ENCODE measurements at places on chromosomes 6 and 20.

- DNase-seq: no peak
These were observed 155.0 kb upstream of the HTR1E start for GRCh38 chr6:86782328-86782727.

GRCh38 chr6:166851426-166851825, 104.9 kb downstream of the RNASET2 start:
- DNase-seq: no peak

DNA sequence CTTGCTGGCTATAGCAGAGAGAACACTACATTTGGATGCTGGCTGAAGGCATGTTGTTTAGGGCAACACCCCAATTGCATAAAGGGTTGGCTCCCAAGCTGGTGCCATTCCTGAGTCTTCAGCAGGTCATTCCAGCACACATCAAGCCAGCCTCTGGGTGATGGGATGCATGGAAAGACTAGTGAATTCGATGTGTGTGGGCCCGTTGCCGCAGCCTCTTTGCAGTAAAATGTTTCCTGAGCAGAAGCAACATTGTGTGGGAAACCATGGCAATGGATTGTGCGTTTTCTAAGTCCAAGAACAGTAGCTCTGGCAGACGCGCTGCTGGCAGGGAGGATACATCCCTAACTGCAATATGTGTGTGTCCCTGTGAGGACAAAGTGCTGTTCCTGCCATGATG, 142.4 kb upstream of the SLC24A3 start:
- DNase-seq: no peak

DNA sequence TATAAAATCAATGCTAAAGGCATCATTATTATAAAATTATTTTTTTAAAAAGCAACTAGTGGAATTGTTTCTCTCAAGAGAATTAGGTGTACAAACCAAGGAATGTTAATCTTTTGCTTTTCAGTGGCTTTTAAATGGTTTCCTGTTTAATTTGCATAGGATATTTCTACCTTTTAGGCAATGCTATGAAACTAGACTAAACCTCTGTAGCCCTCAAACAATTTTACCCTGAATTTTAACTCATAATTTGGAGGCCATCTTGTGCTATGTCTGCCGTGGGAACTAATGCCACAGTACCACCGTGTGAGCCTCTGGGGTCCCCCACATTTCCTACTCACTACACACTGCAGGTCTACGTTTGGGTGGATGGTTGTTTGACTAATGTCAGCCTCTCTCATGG, 20.6 kb downstream of the PHACTR2 start:
- DNase-seq: no peak

DNA sequence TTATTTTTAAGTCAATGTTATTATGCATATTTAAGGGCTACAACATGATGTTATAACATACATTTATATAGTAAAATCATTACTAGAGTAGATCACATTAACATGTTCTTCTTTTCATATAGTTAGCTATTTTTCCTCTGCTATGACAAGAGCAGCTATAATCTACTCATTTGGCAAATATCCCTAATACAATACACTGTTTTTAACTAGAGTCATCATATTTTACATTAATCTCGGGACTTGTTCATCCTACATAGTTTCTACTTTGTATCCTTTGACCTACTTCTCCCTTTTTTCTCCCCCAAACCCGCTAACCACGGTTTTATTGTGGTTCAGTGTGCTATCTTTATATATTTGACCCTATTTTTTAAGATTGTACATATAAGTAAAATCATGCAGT, 249.0 kb downstream of the EPM2A start:
- DNase-seq: no peak

DNA sequence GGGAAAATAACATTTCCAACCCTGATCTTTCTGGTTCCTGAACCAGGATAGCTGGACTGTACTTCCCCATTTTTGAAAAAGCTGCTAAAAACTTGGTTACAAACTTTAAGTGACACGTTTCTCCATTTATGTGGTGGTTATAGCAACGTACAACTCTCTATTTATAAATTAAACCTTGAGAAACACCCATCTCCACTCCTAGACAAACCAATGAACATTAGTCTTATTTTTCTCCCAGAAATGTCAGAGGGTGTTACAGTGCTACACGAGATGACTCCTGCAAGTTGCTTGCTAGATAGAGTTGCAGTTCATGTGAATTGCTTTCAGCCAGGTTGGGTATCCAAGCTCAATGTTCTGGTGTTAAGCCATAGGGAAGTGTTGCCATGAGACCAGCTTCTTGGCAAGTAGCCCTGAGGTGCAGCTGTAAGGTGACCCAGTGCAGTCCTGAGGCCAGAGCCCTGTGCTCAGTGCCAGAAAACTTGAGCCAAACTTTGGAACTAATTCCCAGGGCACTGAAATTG, 51.3 kb upstream of the REV3L start:
- peak; percentile 38 for DNase-seq

DNA sequence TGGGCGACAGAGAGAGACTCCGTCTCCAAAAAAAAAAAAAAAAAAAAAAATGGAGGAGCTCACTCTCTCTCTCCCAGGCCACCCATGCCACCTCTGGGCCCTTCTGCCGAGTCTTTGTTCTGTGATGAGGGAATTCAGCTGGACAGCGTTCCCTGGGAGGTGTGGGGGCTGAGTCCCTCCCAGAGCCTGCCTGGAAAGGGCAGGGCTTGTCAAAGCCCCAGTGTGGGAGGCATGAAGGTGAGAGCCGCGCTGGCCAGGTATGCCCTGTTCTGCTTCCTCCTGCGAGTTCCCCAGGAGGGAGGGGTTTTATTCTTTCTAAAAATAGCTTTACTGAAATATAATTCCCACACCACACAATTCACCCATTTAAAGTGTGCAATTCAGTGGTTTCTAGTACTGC, 69.6 kb downstream of the TMEM242 start:
- no peak for DNase-seq

GRCh38 chr6:11921017-11921438, 91.1 kb upstream of the HIVEP1 start:
- no peak for DNase-seq

All from dorsolateral prefrontal cortex (tissue), 122 donors.